ENCODE measurements at places on chromosomes 1 and 21. TPM values are rescaled to one million over a fixed set of nuclear protein-coding genes. Genes with fewer than 3 reads are reported as not detected.

The CCDC181 gene
- 0.23 TPM for total RNA-seq

The SYNC gene
- not detected for total RNA-seq

DNA sequence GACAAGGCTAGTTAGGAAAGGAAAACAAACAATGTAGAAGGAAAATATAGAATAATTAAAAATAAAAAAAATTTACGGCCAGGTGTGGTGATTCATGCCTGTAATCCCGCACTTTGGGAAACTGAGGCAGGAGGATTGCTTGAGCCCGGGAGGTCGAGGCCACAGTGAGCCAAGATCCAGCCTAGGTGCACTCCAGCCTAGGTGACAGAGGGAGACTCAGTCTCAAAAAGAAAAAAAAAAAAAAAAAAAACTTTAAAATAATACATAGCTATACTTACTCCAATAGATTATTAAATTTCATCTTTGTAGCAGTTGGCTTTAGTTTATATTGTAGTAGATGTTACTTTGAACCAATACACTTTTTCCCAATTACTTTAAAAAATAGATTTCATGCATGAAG is 32.0 kb downstream of the LIN9 start:
- H3K4me3 ChIP-seq = no peak overlapping the region
- DNase-seq = no peak
- no peaks in the 10 kb centered on the region for H3K4me1 ChIP-seq
- H3K27ac ChIP-seq = no peak overlapping the region

- no peak overlapping the region for H3K27ac ChIP-seq
- no peaks in the 10 kb centered on the region for H3K4me1 ChIP-seq
- H3K27me3 ChIP-seq = no peaks in the 10 kb centered on the region
- no peaks in the 10 kb centered on the region for H3K36me3 ChIP-seq
- DNase-seq = no peak
- no peak overlapping the region for H3K4me3 ChIP-seq
Measured at GRCh38 chr1:37719572-37720195, 27.4 kb downstream of the CDCA8 start.

DNA sequence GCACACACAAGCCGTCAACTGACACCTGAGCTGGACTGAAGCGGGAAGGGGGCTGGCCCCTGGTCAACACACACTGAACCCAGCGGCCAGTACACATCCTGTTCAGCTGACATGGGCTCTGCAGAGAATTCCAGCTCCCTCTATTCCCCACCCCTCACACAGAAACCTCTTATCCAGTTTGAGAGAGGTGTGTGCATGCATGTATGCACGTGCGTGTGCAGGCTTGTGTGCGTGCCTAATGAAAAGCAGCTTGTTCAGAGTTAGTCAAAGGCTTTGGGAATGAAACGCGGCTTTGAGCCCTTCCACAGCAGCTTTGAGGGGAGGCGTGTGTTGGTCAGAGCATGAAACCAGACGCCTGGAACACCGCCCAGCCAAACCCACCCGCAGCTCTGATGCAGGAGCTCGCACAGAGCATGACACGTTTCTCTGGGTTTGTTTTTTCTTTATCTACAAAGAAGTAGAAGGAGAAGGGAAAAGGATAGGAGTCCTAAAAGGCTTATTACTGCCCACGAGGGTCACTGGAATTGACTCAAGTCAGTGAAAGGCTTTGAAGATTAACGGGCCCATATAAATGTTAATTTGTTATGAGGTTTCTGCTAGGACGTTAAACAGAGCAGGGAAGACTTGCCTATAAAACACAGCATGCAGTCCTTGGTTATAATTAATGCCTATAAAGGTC is 184.2 kb downstream of the ETS2 start:
- no peaks in the 10 kb centered on the region for H3K4me1 ChIP-seq
- no peaks in the 10 kb centered on the region for H3K27me3 ChIP-seq
- H3K36me3 ChIP-seq = no peaks in the 10 kb centered on the region

DNA sequence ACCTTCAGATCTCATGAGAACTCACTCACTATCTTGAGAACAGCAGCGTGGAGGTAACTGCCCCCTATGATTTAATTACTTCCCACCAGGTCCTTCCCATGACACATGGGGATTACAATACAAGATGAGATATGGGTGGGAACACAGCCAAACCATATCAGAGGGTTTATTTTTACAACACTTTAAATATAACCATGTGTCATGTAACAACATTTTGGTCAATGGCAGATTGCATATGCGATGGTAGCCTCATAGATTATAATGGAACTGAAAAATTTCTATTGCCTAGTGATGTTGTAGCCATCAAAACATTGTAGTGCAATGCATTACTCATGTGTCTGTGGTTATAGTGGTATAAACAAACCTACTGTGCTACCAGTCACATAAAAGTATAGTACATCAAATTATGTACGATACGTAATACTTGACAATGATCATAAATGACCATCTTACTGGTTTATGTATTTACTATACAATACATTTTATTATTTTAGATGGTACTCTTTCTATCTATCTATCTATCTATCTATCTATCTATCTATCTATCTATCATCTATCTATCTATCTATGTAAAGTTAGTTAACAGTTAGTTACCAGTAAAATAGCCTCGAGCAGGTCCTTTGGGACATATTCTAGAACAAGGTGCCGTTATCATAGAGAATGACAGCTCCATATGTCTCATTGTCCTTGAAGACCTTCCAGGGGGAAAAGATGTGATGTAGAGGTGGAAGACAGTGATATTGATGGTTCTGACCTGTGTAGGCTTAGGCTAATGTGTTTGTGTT is 12.6 kb upstream of the S100B start:
- H3K27ac ChIP-seq = no peak overlapping the region
- DNase-seq = no peak
- no peaks in the 10 kb centered on the region for H3K36me3 ChIP-seq
- H3K4me3 ChIP-seq = no peak overlapping the region
- no peaks in the 10 kb centered on the region for H3K4me1 ChIP-seq

DNA sequence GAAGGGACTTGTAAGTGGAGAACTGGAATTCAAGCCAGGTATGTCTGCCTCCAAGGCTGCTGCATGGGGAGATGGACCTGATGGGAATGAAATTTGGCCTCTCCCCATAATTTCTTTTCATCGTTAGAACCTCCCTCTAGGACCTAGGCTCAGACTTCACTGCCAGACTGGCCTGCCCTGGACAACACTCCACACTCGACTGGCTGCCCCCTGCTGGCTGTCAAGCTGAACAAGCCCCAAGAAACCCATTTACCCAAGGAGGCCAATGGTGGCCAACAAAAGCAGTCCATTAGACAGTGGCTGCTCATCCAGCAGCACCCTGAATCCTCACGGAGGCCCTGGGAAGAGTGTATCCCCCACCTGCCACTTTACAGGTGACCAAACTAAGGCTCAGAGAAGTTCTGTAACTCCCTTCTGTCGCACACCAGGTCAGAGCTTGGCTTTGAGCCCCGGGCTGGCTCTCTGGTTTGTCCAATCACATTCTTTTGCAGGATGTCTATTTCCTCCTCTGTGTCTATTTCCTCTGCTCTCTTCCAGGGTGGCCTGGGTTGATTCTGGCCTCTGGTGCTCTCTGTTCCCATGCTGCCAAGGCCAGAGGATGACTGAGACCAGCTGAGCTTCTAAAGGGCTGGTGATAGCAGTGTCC is 3.8 kb downstream of the RNF186 start:
- no peaks in the 10 kb centered on the region for H3K36me3 ChIP-seq
- no peak overlapping the region for H3K27ac ChIP-seq
- no peaks in the 10 kb centered on the region for H3K27me3 ChIP-seq
- peaks cover 17% of the 10 kb centered on the region for H3K4me1 ChIP-seq

The CYP4B1 gene
- not detected for total RNA-seq

The PCP4 gene
- total RNA-seq = 4.0 TPM

- H3K4me1 ChIP-seq = no peaks in the 10 kb centered on the region
- no peaks in the 10 kb centered on the region for H3K27me3 ChIP-seq
- DNase-seq = no peak
- no peaks in the 10 kb centered on the region for H3K36me3 ChIP-seq
- H3K27ac ChIP-seq = no peak overlapping the region
Measured at GRCh38 chr1:50237056-50237455, 128.3 kb downstream of the ELAVL4 start.

The SYPL2 gene
- total RNA-seq = 0.32 TPM

DNA sequence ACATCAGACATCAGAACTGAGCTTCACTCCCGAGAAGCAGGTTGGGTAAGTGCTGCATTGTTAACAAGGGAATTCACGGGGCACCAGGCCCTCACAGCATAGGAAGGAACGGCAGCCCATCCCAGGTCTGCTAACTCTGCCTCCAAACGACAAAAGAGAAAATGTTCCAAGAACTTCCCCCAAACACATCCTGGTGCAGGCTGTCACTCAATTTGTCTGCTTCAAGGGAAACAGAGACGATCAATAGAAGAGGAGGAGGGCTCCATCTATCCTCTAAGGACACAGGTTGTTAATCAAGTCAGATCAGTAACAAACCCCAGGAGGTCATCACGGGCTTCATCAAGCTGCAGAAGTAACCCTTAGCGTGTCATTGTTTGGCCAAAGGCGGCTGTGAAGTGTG is 3.5 kb upstream of the TSPEAR start:
- H3K27me3 ChIP-seq = no peaks in the 10 kb centered on the region
- H3K27ac ChIP-seq = no peak overlapping the region
- DNase-seq = no peak
- H3K4me3 ChIP-seq = no peak overlapping the region

Data from Caco-2 (cell line).